ENCODE measurements at places on chromosomes 2 and 18.

DNA sequence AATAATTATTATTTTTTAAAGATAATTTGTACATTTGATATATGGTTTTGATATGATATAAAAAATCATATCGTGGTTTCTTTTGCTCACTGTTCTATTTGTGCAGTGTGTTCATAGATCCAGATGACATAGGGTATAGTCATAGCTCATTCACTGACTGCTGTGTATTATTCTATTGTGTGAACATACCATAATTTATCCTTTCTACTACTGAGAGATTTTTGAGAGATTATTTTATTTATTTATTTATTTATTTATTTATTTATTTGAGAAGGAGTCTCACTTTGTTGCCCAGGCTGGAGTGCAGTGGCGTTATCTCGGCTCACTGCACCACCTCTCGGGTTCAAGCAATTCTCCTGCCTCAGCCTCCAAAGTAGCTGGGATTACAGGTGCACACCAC is 39.0 kb downstream of the FER1L5 start:
- no peak for DNase-seq

DNA sequence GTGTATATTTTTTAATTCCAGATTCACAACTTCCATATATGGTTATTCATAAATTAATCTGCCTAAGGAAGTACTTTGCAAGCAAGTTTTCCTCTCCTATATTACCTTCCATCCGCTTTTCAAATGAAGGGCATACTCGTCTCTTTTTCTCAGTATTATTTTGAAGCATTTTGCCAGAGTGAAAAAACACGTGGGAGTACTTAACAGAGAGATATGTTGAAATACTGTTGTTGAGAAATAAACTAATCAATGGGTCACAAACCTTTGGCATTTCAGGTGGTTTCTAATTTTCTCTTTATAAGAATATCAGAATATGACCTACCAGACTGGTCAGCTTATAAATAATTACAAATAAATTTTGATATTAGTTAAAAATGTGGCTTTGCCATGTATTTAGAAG is 67.6 kb downstream of the CCDC102B start:
- no peak for DNase-seq

DNA sequence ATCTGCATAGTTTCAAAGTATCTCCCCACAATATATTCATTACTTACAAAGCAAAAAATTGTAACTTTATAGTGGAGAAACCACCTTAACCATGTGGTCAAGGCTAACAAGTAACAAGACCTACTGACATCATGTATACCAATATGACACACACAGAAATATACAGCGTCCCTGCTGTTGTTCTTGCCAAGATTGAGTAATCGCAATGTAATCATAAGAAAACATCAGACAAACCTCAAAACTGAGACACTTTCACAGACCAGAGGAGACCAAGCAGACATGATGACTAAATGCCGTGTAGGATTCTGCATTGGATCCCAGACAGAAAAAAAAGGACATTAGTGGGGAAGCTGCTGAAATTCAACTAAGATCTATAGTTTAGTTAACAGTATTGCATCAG is 123.0 kb downstream of the ACAA2 start:
- no peak for DNase-seq

DNA sequence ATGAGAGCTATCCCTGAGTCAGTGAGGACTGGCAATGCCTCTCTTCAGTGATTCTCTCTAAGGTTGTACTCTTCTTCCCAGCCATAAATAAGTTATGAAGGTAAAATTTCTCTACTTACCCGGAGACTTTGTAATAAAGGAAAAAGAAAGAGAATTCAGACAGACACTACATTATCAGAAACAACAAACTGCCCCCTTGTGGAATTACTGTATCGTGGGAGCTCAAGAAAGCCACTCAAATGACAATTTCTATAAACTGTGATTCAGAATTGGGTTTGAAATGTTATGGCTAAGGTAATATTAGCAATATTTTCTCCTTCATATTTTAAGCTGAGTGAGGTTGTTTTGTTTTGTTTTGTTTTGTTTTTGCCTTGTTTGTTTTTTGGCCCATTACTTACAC is 155.8 kb upstream of the TANK start:
- no peak for DNase-seq

- no peak for DNase-seq
These were observed 58.7 kb downstream of the FAM124B start for GRCh38 chr2:224343226-224343625.

- no peak for DNase-seq
These were observed 192.2 kb downstream of the TSN start for GRCh38 chr2:121947674-121948073.

GRCh38 chr18:61894751-61895524 is 2.1 kb upstream of the RNF152 start:
- DNase-seq: no peak
